ENCODE measurements at places on chromosomes 3 and 15. TPM values are rescaled to one million over a fixed set of nuclear protein-coding genes. Genes with fewer than 3 reads are reported as not detected.

Gene CCR2
- total RNA-seq: 0.89 TPM

Gene UBP1
- total RNA-seq: 42.3 TPM

Gene FOXB1
- not detected for total RNA-seq

Gene SLC41A3
- 36.2 TPM for total RNA-seq

Gene PLA2G4D
- not detected for total RNA-seq

Gene ROBO2
- total RNA-seq: 0.14 TPM

Gene CHRNB4
- total RNA-seq: not detected

Gene IL17RB
- 3.2 TPM for total RNA-seq

GRCh38 chr15:30794388-30794787, 109.3 kb upstream of the FAN1 start:
- DNase-seq: no peak

GRCh38 chr3:191358929-191359328, 28.6 kb upstream of the UTS2B start:
- DNase-seq: no peak

GRCh38 chr3:100875239-100875638, 118.0 kb downstream of the ABI3BP start:
- no peak for DNase-seq

DNA sequence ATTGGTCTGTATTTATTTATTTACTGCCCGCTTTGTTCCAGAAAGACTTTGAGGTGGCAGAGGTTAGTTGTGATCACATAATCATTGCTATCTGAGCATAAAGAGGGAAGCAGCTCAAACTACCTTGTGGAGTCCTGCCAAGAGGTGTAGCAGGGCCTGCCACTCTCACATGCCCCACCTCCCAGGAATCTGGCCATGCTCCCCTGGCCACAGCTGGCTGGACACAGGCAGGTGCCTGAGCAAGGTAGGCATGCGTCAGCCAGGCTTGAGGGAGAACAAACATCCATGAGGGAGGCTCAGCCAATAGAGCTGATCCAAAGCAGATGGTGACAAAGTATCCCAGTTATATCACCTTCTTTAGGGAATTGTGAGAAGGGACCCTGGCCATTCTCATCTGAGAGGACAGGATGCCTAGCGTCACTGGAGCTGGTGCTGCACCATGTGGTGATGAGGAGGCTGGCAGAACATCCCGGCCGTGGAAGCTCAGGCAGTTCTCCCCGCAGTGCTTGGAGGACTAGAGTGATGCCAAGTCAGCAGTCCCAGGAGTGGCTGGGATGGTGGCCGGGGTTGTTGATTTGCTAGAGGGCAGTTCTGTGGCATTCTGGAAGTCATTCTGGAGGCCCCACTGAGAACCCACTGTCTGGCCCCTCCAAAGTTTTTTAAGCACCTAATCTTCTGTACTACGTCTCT, 6.8 kb upstream of the POLG start:
- no peak for DNase-seq

GRCh38 chr3:182179631-182180030, 467.9 kb downstream of the SOX2 start:
- DNase-seq: no peak

GRCh38 chr3:183381179-183381578, 47.2 kb downstream of the MCF2L2 start:
- DNase-seq: no peak

DNA sequence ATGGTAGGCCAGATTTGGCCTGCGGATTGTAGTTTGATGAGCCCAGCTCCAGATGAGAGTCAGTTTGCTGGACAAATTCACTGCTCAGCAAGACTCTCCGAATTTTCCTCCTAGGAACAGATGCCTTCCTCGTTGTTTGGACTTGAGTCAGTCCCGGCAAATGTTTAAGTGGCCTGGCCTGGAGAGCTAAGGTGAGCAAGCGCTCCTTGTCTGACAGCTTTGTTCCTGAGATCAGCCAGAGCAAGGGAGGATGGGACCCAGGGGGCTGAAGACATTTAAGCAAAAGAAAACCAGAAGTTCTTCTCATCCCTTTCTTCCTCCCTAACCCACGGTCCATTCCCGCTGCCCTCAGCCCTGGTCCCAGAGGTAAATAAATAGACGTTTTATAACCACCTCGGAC, 40.3 kb downstream of the POLR2M start:
- no peak for DNase-seq

- no peak for DNase-seq
Measured at GRCh38 chr3:16449369-16449768, 64.1 kb downstream of the RFTN1 start.

DNA sequence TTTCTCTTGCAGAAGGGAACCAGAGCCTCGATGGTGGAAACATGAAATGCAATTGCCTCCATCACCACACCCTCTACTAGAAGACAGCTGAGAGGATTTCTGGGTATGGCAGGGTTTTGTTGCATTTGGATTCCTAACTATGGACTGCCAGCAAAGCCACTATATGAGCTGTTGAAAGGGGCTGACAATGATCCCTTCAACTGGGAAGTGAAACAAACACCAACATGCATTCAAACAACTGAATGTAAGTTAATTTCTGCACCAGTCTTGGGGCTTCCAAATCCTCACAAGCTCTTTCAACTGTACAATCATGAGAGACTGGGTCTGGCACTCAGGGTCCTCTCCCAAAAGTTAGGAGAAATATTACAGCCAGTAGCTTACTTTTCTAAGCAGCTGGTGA, 116.7 kb upstream of the PLCL2 start:
- no peak for DNase-seq

DNA sequence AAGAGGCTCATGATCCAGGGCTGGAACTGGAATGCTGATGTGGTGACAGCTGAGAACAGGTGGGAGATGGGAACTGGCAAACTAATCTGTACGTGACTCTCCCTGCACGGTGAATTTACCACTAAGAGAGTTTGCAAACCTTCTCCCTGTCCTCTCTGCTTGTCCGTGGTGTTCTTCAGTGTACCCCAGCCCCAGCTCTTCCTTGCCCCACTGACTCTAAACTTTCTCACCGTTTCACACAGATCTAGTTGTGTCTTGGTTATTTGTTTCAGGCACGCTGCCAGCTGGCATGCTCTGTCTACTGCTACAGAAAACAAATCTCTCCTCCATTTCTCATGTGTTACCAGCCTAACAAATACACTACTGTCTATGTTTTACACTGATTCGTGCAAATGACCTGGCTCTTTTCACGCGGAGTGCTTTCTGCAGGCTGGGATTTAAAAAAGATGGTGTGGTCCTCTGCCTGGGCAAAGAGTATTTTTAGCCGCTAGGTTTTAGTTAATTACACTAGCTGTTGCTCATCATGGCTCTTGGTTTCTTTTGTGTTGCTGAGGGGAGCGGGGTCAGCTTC, 192.7 kb upstream of the LRIG1 start:
- no peak for DNase-seq

GRCh38 chr3:131388490-131388799, 6.9 kb downstream of the NUDT16 start:
- no peak for DNase-seq

DNA sequence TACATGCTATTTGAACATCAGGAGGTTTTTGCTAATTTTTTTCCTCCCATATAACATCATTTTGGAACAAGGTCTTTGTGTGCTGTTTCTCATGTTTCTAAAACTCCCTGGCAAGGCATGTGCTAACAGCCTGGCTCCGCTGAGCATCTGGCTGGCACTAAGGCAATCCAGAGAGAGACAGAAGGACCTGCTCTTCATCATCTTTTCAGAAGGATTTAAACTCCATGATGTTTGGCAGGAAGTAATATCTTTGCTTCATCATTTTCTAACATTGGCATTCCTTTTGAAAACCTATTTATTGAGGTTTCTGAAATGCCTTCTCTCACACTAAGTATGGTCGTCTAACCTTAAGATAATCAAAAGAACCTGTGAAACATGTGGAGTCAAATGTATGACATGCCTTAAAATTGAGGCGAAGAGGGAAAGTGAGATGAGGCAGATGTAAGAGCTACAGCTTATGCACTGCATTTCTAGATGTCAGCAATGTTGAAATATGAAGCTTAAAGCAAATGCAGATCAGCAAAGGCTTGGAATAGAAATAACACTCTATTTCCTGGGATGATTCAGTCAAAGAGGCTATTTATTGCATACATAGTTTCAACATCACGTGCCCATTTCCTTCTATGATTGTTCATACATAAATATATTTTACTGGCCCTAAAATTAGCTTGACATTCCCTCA, 592.0 kb downstream of the ZNF385D start:
- no peak for DNase-seq

- DNase-seq: no peak
Measured at GRCh38 chr3:19539518-19540392, 391.4 kb downstream of the KCNH8 start.

DNA sequence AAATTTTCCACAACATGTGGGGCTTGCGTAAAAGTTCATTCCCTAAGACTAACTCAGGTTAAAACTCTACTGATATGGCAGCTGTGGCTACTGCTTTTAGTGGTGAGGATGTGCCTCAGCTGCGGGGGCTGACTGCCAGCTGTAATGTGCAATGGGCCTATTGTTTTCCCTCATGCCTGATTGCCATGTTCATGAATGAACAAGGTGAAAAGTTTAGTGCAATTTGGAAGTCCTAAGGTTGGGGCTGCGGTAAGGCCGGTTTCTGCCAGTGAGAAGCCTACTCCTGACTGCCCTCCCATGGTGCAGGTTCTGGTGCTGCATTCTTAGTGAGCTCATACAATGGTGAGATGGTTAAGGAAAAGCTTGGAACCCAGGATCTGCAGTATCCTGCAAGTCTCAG, 10.9 kb upstream of the ALDH1L1 start:
- DNase-seq: no peak

DNA sequence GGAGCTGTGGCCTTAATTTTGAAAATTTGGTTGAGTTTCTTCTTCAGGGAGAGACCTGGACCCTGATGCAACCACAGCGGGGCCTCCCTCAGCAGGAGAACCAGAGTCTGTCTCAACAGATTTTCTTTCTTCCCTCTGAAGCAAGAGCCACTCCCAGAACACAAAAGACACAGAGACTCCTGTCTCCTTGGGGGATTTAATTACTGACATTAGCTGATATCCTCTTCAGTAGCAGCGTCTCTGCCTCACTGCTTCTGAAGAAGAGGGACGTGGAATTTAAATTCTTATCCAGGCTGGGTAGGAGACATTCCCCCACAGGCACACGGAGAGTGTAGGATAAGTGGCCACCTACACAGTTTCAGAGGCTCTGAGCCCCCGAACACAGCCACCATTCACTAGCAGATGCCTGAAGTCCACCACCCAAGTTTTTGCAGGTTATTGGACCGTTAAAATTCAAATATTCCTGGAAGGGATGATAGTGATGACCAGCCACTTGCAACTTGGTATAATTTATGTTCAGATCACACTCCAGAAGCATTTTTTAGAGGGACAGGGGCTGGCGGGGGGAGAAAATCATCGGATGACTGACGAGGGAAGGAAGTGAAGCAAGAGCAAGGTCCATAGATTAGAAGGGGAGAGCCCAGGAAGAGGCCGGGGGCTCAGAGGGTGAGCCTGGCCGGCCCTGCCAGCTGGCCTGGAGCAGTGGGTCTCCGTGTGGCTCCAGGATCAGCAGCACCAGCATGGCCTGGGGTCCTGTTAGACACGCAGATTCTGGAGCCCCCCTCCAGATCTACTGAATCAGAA, 109.7 kb downstream of the BDH1 start:
- no peak for DNase-seq

- no peak for DNase-seq
Measured at GRCh38 chr3:95464346-95464745, 1350.0 kb upstream of the EPHA6 start.
